ENCODE measurements at places on chromosomes 11 and 22.
A peak's percentile ranks its signal among the peaks of the same experiment; 100 is the strongest.

DNA sequence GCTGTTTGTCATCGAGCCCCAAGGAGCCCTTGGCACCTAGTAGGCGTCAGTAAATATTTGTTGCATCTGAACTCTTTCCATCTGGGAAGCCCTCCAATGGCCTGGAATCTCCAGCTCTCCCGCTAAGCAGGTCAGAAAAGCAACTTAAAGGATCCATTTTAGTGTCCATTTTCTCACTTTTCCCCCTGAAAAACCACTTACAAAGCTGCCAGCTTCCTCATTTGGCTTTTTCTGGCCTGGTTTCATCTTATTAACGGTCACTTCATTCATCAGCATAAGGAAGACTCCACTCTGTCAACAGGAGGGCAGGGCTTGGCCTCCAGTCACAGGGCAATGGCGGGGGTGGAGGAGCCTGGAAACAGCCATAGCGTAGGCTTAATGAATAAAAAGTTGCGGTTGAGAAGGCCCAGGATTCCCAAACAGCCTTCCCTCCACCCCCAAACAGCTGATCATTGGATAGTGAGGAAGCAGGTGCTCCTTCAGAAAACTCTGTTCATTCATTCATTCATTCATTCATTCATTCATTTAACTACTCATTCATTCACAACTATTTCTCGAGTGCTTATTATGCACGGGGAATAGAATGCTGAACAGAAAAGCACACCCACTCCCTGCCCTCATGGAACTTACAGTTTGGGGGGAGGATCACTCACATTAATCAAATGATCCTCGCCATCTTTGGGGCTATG lies 104.5 kb upstream of the RCN1 start:
- DNase-seq: peak; percentile 58

- DNase-seq: no peak
Measured at GRCh38 chr11:100072131-100072530, 615.0 kb upstream of the ARHGAP42 start.

- peak; percentile 3 for DNase-seq
Measured at GRCh38 chr11:11701070-11701469, 79.3 kb upstream of the GALNT18 start.

DNA sequence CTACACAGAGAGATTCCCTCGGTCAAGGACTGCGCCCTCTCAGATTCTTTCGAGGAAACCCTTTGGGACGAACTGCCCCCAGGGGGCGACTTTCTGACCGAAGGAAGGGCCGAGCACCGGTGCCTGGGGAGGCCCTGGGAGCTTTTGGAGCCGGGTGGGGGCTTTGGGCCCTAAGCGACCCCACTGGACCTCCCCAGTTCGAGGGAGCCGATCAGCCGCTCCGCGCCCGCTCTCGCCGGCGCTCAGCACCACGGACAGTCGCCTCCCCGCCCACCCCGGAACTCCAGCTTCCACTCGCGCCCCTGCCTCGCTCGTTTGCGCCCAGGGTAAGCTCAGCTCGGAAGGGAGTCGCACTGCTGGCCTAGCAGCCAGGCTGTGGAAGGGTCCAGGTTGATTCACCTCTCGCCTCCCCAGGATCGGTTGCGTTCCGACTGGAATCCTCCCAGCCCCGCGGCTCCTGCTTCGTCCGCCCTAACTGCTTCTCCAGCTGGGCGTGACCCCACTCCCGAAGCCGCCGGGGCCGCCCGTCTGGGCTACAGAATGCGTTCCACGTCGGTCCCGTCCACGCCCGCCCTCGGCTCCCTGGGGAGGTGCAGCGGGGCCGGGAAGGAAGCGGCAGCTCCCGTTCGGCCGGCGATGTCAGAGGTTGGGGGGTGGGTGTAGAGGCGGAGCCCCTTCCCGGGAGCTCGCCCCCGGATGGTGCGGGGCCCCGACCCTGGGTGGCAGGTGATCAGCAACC lies 428 bp downstream of the SCN3B start:
- DNase-seq: no peak

DNA sequence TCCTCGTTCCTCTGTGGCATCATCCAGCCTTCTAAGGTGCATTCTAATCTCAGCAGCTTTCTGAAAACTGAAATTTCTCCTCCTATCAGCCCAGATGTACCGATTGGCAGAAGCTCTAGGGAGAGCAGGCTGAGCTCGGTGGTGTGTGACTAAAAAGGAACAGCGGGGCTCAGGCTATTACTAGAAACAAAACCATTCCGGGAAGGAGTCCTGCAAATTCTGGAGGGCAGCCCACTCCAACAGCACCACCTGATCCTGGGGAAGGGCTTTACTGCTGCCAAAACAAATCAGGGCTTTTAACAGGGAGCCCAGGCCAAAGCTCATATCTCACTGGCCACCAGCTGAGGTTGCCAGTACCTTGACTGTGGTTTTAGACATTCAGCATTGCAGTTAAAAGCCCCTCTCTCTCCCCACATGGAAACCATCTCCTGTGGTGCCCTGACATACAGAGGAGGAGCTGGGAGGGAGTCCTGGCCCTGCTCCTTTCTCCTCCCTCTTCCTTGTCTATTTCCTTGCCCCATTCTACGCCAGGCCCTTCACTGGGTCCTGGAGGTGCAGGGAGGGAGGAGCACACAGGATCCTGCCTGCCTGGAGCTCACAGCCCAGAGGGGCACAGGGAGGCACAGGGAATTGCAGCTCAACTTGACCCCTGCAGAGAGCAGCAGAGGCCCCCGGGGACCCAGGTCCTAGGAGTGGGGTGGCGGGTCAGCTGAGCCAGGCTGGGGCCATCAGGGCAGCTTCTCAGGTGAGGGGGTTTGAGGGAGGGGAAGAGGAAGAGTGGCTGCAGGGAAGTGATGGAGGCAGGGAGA lies 889 bp downstream of the PLAAT4 start:
- peak; percentile 93 for DNase-seq

- no peak for DNase-seq
Measured at GRCh38 chr22:38872831-38873248, 824 bp upstream of the CBX6 start.

DNA sequence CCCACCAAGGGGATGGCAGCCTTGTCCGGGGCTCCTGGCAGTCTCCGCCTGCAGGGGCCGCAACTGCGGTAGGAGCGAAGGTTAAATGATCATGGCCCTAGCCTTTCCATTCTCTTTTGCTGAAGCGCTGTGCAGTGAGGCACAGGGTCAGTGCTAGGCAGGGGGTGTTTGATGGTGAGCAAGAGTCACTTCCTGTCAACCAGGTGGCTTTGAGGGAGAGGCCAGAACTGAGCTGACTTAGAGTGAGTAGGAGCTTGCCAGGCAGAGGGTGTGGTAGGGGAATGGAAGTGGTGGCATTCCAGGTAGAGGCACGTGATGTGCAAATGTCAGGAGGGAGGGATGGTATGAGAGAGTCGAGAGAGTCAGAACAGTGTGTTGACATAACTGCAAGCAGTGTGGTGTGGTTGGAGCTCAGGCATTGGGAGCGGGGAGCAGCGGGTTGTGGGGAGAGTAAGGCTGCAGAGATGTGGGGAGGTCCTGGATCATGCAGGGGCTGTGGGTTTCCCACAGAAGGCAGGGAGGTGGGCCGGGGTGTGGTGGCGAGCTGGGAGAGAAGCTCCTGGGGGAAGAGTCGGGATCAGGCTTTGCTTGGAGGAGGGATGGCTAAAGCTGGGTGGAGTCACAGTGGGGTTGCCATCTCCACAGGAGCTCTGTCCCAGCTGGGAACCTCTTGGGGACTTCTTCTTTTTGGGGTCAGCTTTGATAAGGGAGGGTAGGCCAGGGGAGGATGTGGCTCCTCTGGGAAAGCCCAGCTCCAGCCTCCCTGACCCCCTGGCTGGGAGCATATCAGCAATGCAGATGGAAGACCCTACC lies 33.3 kb downstream of the AMPD3 start:
- DNase-seq: no peak

DNA sequence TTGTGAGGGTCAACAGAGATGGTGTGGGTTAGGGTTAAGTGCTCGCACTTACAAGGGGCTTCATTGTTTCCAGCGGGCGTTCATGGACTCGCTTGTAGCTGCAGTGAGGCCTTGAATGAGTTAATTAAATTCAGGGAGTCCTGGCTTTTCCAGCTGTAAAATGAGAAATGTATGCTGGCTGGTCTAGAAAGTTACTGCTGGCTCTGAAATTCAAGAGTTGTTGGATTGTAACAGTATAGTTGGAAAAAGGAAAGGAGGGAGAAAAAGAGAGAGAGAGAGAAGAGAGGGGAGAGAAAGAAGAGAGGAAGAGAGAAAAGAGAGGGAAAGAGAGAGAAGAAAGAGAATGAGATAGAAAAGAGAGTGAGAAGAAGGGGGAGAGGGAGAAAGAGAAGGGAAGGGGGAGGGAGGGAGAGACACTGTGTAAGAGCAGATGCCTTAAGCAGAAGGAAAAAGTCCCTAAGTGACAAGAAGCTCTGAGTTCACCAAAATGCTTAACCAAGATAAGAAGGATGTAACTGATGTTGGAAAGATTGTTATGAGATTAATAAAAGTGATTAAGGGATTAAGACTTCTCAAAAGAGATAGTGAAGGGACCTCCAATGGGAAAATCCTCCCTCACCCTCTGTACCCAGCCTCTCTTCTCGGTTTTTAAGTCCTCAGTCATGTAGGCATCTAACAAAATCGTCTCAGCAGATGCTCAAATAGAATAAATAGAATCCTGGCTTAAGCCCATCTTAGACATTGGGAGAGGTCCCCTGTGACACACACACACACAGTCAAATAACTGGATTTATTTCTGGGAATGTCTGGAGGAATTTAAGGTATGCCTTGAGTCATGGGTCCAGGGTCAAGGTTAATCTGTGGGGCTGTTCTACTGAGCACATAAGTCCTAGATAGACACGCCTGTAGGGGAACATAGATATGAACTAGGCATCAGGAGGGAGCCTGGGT lies 477.9 kb downstream of the MIAT start:
- DNase-seq: no peak

GRCh38 chr11:67267188-67268080 lies 1.2 kb downstream of the GRK2 start:
- DNase-seq: no peak

GRCh38 chr11:65423516-65424204 lies 1.1 kb downstream of the NEAT1 start:
- no peak for DNase-seq

DNA sequence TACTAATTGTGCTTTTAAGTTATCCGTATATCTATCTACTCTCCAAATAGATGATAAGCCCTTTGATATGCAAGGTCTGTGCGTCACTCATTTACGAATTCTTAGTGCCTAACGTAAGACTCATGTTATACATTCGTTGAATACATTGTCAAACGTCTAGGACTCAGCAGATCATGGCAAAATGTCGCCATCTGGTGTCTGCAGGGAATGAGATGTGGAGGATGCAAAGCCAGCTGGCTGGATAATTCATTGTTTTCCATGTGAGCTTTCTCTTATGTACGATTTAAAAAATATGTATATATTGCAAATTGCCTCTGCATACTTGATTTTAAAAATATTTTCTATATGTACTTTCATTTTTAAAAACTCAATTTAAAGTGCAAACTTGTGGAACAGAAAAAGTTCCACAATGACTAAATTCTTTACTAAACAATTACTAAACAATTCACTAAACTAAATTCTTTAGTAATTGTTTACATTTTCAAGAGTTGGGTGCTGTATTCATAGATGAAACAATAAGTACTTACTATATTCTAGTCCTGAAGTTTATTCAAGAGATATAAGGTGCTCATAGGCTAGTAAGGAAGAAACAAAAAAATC lies 33.8 kb downstream of the ZNF202 start:
- no peak for DNase-seq

DNA sequence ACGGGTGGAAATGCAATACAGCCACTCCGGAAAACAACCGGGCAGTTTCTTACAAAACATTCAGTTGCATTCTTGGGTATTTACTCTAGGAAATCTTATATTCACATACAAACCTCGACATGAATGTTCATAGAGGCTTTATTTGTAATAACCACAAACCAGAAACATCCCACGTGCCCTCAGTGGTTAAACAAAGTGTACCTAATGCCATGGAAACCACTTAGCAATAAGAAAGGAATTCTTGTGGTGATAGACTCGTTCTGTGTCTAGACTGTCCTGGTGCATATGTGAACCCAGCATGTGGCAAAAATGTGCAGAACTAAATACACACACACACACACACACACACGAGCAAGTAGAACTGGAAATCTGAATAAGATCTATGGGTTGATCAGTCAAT lies 1073.3 kb downstream of the TBC1D22A start:
- no peak for DNase-seq

GRCh38 chr11:789943-790342 lies at the start of gene CEND1:
Gene CEND1, minus strand, starts transcription at chr11:790090. Its CDS starts 1,514 bp downstream, at chr11:788576.
- no peak for DNase-seq

GRCh38 chr11:26976389-26976788 lies 17.5 kb upstream of the FIBIN start:
- DNase-seq: no peak

DNA sequence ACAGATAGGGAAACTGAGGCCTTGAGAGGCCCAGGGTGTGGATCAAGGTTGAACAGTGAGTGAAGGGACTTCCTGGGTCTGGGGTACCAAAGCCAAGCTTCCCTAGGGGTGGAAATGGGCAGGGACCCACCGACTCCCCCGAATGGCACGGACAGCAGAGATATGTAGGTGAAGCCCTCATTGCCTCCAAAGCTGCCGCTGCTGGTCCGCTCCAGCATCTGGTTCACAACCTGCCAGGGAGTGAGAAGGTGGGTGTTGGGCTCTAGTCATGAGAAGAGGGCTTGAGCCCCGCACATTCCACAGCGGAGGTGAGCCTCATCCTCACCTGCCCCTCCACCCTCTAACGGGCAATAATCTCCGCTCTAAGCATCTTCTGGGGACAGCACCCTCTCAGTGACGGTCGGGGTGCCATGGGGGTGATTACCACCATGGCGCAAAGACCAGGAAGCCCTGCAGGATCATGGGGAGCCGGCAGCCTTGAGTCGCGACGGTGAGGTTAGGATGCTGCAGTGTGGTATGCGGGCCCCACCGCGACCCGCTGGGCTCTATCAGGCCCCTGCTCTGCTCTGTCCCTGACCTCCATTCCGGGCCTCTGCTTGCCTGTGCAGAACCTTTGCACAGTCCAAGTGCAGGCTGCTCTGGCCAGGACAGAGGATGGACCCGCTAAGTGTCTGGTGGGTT lies 10.8 kb downstream of the ALDH3B2 start:
- no peak for DNase-seq

GRCh38 chr11:8593935-8594909 lies at the start of gene STK33:
Gene STK33, minus strand, starts transcription at chr11:8594228. Its CDS starts 119,323 bp downstream, at chr11:8474905.
- peak; percentile 15 for DNase-seq

All from cerebellar nuclear complex (tissue), 1 donor.